Stimulated activated CD4-positive, alpha-beta T cell treated with anti-CD3 and anti-CD28 coated beads, Interleukin-1b, Interleukin-23, amount 100 ng/mL, for 1 hour (primary cell): ENCODE measurements at places on chromosomes 2 and 18.

GRCh38 chr2:65866148-65866547 lies 433.7 kb upstream of the SPRED2 start:
- DNase-seq, result no peak

DNA sequence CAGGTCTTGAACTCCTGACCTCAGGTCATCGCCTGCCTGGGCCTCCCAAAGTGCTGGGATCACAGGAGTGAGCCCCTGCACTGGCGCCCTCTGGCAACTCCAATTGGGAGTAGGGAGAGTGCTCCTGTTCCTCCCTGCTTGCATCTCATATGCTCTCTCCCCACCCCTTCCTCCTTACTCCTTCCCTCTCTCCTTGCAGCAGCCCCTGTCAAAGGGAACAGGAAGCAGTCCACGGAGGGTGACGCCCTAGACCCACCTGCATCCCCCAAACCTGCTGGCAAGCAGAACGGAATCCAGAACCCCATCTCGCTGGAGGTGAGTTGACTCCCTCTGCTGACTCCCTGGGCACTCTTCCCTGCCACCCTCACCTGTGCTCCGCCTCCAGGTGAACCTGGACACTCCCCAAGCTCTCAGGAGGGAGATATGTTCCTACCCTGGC lies 10.7 kb downstream of the ARID5A start:
- DNase-seq, result no peak

DNA sequence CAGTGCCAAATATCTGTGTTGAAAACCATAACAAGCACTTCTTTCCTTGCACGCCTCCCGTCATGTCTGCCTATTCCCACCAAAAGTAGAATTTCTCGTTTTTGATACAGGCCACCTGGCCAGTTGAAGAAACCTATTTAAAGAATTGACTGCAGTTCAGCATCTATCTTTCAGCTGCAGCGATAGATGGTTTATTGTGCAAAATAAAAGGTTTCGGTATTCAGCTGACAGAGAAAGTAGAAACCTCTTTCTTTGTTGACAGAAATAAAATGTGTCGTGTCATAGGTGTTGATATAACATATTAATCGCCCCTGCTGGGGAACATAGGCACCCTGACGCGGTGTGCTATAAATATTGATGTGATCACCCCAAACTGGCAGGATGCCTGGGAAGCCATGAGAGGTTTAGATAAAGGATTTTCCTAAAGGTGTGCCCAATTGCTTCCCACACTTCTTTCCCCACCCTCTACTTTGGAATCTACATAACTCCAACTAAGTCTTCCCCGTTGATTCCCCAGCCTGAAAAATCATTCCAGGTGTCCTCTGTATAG lies 570.4 kb downstream of the CCDC85A start:
- DNase-seq, result no peak

GRCh38 chr2:176817061-176817565 lies 395.5 kb upstream of the HNRNPA3 start:
- DNase-seq, result no peak

DNA sequence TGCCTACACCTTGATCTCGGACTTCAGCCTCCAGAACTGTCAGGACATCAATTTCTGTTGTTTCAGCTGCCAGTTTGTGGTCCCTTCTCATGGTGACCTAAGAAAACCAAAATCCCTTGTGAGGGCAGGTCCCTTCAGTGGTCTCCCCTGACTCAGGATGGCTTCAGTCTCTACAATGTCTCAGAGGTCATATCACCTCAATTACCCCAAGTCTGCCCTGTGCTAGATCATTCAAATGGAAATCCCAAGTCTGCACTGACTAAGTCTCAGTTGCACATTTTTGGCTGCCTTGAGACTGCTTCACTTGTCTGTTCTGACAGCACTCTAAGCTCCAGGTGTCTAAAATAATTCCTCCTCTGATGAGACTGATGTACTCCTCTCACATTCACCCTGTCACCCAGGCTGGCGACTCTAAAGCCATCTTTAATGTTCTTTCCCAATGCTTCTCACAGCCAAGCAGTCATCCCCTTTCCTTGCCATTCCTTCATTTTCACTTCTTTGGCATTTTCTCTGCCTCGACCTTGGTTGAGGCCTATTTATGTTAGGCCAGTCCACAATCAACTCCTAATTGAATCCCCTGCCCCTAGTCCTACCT lies 470.8 kb downstream of the DLGAP1 start:
- DNase-seq, result no peak

- DNase-seq, result no peak
Observed at GRCh38 chr18:11736656-11737055, 47.6 kb downstream of the GNAL start.

DNA sequence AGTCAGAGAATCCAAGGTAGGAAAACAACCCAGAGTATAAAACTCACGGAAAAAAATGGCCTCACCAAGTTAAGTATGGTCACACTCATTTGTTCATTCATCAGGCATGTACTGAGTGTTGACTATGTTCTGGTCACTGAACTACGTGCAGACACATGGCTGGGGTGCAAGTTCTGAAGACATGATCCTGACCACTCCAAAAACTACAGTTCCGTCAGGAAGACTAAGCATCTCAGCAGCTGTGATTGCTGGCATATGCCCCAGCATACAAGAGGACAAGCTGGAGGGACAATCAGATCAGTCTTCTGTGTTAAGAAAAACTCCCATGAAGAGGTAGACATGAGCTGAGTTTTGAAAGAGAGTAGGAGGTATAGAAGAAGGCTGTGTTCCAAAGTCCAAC lies 72.8 kb downstream of the TCF4 start:
- DNase-seq, result no peak

DNA sequence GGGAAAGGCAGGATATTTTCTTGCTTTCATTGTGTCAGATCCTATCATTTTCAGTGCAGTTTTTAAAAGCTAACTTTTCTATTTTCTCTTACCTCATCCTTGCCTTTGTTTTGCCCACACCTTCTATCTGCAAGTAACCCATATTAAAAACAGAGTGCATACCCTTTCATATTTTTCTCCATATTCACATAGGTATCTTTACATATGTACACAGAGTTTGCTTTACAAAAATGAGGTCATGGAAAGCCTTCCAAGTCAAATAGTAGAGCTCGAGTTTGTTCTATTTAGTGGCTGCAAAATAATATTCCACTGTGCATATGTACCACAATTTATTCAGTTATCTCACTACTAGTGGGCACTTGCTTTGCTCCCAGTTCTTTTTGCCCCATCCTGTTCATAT lies 3.9 kb upstream of the DHRS9 start:
- no peak for DNase-seq

DNA sequence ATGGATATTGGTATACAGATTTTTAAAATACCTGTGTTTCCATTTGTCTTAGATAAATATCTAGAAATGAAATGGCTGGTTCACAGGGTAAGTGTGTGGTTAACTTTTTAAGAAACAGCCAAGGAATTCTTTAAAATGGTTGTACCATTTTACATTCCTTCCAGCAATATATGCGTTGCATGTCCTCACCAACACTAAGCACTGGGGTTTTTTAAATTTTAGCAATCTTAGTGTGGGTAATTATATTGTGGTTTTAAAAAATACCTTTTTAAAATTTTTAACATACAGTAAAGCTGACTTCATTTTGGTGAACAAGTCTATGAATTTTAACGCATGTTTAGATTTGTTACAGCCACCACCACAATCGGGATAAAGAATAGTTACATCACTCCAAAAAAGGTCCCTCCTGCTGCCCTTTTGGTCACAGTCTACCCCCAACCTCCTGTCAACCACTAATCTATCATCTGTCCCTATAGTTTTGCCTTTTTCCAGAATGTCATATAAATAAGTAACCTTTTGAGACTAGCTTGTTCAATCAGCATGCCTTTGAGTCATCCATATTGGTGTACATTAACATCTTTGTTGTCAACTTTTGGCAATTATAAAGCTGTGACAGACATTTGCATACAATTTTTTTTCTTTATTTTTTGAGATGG lies 128.1 kb upstream of the MSTN start:
- no peak for DNase-seq

GRCh38 chr2:98374286-98374685 lies 28.0 kb downstream of the CNGA3 start:
- DNase-seq, result no peak

GRCh38 chr2:237128026-237128703 lies 42.5 kb downstream of the COPS8 start:
- DNase-seq, result no peak

- no peak for DNase-seq
Observed at GRCh38 chr2:120546048-120546864, 189.4 kb upstream of the GLI2 start.

- no peak for DNase-seq
Observed at GRCh38 chr2:96838345-96839292, 5.2 kb downstream of the ANKRD23 start.

- no peak for DNase-seq
Observed at GRCh38 chr2:196821195-196821594, 12.0 kb upstream of the C2orf66 start.

DNA sequence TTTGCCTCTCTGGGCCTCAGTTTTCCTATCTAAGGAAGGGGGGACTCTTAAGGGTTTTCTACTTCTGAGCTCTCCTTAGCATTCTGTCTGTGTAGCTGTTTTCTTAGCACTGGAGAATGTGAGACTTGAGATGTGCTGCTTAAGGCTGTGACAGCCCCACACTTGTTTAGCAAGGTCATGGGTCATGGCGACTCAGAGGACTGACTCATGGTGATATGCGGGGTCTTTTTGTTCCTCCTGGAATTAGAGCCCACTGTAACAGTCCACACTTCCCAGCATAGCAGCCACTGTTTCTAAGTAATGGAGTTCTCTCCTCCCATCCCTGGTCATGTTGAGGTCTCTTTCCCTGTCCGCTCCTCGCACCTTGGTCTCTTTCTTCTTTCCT lies 4.1 kb upstream of the LPIN1 start:
- no peak for DNase-seq

- DNase-seq, result no peak
Observed at GRCh38 chr18:76532875-76533274, 37.8 kb upstream of the ZNF516 start.

- no peak for DNase-seq
Observed at GRCh38 chr2:26002632-26003310, 20.5 kb upstream of the KIF3C start.

DNA sequence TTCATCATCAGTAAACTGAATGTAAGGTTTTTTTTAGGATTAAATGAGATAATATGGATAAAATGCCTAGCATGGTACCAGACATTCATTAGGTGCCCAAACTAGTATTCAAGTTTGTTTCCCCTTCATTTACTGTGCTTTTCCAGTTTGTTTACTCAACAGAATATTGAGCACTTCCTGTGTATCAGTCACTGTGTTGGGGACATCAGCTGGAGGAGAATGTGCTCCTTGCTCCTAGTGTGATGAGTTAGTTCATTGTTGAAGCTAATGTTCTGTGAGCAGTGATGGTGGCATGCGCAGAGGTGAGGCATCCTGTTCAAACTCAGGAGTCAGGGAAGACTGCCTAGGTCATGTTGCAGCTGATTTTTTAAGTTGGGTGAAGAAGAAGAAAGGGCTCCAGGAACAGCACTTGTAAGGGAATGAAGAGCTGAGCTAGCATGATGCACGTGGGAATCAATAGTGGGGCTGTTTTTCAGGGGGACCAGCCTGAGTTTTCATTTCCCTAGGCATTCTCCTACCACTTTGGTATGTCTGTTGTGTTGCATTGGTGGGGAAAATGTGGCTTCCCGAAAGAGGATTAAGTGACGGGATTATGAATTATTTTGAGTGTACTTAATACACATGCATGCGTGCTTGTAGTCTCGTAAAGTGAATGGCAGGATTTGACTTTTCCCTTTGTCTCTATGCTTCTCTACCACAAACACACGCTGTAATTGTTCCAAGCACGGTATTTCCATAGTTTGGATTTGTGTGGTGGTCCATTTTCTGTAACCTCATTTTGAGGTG lies 23.7 kb downstream of the TTLL4 start:
- DNase-seq, result no peak

GRCh38 chr2:10601866-10602566 lies 87.8 kb downstream of the NOL10 start:
- DNase-seq, result no peak

DNA sequence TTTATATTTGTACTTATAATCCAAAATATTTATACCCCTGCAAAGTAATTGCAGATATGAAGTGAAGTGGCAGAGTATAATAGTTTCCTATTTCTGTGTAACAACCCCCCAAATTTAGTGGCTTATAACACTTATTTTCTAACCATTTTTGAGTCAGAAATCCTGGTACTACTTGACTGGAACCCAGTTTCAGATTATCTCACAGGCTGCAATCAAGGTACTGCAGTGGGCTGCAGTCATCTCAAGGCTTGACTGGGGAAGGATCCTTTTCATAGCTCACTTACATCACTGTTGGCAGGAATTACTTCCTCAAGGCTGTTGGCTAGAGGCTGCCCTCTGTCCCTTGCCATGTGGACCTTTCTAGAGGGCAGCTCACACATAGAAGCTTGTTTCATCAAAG lies 558.2 kb upstream of the PKDCC start:
- no peak for DNase-seq
